ENCODE measurements at places on chromosomes 7 and 10.

DNA sequence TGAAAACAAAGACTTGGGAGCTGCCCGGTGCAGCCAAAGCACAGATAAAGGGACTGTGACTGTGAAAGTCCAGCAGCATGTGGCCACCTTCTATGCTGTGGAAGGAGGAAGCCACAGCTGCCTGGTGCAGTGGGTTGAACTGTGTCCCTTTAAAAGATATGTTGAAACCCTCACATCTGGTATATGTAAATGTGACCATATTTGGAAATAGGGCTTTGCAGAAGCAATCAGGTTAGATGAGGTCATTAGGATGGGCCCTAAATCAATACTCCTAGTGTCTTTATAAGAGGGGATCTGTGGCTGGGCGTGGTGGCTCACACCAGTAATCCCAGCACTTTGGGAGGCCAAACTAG, 136.9 kb downstream of the GLI3 start:
- no peak for DNase-seq

GRCh38 chr7:103686763-103687162, 240.8 kb upstream of the SLC26A5 start:
- DNase-seq, result no peak

GRCh38 chr7:73738220-73738611, 386 bp downstream of the ABHD11 start:
- DNase-seq, result peak; percentile 25

DNA sequence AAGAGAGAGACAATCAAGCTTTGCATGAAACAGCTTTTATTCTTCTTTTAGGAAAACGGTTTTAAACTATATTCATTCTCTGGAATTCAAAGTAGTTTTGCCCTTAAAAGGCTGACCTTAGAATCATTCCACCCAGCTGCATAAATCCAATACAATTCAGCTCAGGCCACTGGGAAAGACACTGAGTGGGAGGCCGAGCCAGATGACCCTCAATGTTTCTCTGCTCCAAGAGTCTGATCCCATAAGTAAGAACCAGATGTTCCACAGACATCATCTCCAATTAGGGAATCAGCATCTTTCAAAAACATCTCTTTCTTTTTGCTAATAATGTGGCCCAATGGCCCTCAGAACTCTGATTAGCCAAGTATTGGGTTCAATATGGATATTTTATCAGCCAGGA, 26.1 kb downstream of the CREB3L2 start:
- peak; percentile 70 for DNase-seq

DNA sequence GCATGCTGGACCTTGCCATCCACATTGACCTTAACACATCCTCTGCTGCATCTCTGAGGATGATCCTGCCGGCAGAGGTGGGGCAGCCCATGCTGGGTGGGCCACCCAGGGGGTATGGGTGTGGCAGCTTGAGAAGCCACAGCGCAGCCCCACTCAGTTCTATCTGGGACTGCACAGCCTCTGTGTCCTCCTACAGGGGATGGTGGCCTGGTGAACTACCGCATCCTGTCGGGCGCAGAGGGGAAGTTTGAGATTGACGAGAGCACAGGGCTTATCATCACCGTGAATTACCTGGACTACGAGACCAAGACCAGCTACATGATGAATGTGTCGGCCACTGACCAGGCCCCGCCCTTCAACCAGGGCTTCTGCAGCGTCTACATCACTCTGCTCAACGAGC, 12.2 kb upstream of the C10orf105 start:
- DNase-seq, result no peak

- peak; percentile 88 for DNase-seq
These were observed 50.0 kb upstream of the ITGB8 start for GRCh38 chr7:20280475-20281351.

Measured in IMR-90 (cell line).